ENCODE measurements at places on chromosomes 4 and X.
A peak's percentile ranks its signal among the peaks of the same experiment; 100 is the strongest.

DNA sequence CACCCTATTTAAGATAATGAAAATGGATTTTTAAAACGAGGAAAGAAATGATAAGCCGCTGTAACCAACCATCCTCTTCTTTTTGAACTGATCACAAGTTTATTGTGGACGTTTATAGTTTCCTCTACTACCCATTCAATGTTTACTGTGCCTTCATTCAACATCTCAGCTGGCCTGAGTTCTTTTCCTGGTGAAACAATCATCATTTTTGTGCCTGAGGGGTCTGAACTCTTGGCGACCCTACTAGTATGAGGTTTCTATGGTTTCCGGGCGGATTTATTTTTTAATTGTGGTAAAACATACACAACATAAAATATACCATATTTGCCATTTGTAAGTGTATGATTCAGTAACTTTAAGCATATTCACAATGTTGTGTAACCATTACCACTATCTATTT, 100.7 kb downstream of the SPRY1 start:
- DNase-seq = no peak

- DNase-seq = no peak
Observed at GRCh38 chr4:94595880-94596483, 144.2 kb downstream of the PDLIM5 start.

GRCh38 chr4:143399113-143399949, 62.7 kb downstream of the GAB1 start:
- DNase-seq = no peak

DNA sequence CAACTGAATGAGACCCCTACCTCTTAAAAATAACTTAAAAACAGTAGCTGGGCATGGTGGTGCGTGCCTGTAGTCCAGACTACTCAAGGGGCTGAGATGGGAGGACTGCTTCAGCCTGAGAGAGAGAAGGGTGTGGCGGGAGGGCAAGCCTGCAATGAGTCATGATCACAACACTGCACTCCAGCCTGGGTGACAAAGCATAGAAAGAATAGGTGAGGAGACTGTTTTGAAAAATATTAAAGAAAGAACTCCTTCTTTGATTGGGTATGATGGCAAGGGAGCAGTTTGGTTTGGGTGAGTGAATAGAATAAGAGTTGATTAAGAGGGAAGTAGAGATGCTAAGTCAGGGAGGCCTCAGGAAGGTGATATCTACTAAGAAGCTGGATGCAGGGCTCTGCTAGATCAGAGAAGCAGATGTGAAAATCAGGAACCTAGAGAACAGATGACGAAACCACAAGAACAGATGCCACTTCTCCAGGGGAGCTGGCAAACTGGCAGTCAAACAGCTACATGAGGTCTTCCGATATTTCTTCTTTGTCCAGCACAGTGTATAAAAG, 318.6 kb downstream of the OPHN1 start:
- DNase-seq = no peak

GRCh38 chr4:168139336-168139735, 47.0 kb downstream of the ANXA10 start:
- no peak for DNase-seq

DNA sequence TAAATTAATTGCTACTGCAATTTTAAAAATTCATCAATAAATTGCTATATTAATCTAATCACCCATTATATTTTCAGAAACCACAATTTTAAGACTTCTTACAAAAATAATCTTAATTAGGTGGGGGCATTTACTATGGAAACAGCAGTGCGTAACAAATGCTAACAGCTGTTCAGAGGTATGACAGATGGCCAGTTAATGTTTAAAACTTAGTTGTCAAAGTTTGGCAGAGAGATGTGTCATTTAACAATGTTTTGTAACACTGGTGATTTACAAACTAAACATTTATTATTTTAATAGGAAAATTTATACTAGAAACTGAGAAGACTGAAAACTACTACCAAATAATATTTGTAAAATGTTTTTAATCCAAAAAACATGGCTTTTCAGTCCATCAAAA, 85.2 kb upstream of the GPR34 start:
- DNase-seq = no peak

DNA sequence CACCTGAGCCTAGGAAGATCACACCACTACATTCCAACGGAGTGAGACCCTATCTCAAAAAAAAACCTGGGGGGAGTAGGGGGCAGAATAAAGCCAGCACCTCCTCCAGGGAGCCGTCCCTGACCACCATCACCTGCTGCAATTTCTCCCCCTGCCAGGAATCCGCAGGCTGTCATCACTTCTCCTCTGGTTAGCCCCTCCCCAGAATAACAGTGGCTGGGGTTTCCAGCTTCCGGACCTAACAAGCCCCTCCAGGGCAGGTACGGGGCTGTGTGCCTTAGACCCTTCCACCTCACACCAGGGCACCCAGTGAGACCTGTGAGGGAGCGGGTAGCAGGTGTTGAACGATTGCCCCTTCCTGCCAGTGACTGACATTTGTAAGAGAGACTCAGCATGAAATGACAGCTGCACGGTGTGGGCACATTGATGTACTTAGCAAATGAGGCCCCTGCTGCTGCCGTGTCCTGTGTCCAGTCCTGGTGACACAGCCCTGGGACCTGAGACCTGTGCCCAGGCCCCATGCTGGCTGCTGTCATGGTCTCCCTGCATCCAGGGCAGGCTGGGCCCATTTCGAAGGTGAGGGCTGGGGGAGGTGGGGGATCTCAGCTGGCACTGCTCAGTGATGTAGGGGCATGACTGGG, 6.7 kb upstream of the WFS1 start:
- DNase-seq = no peak

GRCh38 chr4:161577579-161578301, 586.1 kb downstream of the FSTL5 start:
- DNase-seq = no peak

DNA sequence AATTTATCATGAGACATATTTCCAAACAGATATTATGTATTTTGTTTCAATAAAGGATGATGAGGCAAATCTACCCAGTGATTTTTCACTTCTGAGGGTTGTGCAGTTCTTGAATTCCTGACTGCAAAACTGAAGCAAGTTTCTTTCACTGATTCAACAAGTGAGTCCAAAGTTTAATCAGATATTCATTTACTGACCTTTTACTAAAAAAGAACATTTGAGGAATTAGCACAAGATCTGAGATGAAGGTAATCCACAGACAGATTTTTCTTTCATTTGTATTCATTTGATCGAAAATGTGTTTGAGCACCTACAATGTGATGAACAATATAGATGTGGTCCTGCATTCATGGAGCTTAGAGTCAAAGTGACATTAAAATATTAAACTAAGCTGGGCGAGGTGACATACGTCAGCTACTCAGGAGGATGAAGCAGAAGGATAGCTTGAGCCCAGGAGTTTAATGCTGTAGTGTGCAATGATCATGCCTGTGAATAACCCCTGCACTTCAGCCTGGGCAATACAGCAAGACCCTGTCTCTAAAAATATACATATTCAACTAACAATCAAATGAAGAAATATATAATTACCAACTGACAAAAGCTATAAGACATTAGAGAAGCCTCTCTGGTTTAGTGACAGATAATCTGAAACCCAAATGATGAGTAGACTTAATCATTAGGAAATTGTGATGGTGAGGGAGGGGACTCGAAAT, 76.6 kb downstream of the ANXA3 start:
- DNase-seq = no peak

- no peak for DNase-seq
Observed at GRCh38 chr4:176729489-176729888, 63.2 kb downstream of the VEGFC start.

GRCh38 chr4:108453366-108453765, 167.0 kb upstream of the RPL34 start:
- DNase-seq = no peak

- DNase-seq = no peak
Observed at GRCh38 chr4:159506801-159507517, 404.1 kb downstream of the RAPGEF2 start.

DNA sequence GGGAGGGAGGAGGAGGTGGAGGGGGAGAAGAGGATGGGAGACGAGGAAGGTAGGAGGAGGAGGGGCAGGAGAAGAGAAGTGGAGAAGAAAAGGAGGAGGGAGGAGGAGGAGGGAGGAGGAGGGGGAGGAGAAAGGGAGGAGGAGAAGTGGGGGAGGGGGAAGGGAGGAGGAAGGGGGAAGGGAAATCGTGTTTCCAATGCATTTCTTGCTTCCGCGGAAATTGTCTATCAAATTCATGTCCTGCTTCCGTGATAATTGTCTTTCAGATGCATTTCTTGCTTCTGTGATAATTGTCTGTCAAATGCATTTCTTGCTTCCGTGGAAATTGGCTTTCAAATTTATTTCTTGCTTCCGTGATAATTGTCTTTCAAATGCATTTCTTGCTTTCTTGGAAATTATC, 43.3 kb downstream of the CRLF2 start:
- DNase-seq = no peak

DNA sequence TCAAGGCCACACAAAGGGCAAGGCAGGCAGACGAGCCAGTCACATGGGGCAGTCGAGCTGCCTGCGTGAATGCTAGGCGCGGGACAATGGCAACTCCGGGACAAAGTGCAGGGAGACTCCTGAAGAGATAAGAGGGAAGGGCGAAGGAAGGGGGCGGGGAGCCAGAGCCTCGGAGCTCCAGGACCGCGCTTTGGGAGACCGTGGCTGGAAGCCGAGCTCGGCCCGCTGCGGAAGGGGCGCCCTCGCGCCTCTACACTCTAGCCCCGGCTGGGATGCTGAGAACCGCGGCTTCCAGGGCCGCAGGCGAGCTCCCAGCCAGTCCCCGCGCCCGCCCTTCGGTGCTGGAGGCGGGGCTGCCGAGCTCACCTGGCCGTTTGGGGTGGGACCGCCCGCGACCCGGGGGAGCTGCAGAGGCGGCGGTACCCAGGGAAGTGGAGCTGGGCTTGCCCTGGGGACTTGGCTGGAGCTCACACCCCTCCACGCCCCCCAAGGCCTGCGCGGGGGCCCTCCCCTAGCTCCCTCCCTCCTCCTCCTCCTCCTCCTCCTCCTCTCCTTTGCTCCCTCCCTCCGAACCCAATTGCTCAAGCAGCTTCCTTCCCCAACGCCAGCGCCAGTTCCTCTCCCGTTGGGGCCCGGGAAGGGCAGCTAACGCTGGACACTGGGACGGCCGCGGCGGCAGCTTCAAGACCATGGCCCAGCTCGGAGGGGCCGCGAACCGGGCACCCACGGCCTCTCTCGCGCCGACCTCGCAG, at the start of gene SOWAHD:
TSS of gene SOWAHD (plus strand) at position 610 of the 752 bp plus-strand sequence. CDS start at position 690, 80 bp downstream.
- DNase-seq = peak; percentile 20

DNA sequence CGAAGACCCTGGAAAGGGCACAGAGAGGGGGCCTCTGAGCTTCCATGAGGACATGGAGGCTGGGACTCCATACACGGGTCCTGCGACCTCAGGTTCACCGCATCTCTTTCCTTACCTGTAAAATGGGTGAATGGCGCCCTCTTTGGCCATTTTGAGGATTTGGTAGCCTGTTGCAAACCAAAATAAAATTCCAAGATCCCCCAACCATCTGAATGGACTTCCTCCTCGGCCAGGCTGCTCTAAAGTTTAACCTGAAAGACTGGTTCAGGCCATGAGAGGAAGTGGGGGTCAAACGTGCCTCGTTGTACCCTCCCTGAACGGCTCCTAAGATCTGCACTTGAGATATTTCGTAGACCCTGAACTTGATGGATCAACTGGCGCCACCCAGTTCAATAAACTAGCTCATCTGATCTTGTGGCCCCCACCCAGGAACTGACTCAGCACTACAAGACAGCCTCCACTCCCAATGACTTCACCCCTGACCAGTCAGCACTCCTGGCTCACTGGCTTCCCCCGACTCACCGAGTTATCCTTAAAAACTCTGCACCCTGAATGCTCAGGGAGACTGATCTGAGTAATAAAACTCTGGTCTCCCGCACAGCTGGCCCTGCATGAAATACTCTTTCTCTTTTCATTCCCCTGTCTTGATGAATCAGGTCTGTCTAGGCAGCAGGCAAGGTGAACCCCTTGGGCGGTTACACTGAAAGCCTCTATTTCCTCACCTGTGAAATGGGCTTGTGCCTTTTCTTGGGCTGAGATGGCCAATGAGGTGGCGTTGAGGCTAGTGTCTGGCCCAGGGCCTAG, 32.9 kb upstream of the GPR78 start:
- no peak for DNase-seq

DNA sequence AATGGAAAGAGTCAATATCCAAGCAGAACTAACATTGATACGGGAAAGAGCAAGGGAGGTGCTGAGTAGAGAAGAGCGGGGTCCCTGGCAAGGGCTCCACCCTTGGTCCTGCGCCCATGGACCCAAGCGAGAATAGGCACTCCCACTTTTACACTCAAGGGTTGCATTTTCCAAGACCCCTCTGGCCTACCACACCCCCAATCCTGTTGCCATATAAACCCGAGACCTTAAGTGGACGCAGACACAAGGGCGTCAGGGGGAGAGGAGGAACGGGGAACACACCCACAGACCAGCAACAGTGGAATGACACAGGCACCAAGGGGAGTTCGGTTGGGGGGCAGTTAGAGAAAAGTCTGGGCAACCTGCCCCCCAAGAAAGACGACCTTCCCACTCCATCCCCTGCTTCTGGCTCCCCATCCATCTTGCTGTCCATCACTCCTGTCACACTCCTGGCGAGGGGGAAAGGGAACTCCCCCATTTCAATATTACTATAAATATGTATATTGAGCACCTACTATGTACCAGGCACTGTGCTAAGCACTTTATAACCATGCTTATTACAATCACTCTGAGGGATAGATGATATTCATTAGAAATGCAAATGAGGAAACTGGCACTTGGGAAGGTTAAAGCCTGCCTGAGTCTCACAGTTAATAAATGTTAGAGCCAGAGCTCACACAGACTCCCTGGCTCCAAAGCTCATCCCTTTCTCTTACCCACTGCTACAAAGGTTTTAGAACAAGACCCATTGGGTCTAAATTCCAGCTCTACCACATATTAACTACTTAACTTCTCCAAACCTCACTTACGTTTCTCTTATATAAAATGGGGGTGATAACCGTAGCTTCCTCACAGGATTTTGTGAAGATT, 51.7 kb downstream of the SCD5 start:
- DNase-seq = no peak

DNA sequence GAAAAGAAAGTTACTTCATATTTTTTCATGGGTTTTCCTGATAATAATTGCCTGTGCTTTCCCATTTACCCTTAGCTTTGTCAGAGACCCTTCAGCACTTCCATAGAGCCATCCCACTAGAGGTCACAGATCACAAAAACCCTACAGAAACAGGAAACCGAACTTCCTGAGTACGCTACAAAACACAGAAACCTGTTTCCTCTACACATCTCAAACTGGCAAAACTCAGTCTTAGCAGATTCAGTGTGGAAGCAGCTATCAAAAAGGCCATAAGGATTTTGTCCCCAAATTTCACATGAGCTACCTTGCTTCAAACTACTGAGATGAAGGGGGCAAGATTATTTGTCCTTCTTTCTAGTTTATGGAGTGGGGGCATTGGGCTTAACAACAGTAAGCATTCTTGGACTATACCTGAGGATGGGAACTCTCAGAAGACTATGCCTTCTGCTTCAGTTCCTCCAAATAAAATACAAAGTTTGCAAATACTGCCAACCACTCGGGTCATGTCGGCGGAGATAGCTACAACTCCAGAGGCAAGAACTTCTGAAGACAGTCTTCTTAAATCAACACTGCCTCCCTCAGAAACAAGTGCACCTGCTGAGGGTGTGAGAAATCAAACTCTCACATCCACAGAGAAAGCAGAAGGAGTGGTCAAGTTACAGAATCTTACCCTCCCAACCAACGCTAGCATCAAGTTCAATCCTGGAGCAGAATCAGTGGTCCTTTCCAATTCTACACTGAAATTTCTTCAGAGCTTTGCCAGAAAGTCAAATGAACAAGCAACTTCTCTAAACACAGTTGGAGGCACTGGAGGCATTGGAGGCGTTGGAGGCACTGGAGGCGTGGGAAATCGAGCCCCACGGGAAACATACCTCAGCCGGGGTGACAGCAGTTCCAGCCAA, at the start of gene MMRN1:
TSS of gene MMRN1 (plus strand) at position 206 of the 902 bp plus-strand sequence. CDS start at position 324, 118 bp downstream.
- no peak for DNase-seq

GRCh38 chrX:151902813-151903591, 9.7 kb upstream of the MAGEA4 start:
- no peak for DNase-seq

Data from stimulated activated CD4-positive, alpha-beta T cell treated with anti-CD3 and anti-CD28 coated beads, Interleukin-4, amount 100 ng/mL, for 4 hours (primary cell).